ENCODE measurements at places on chromosomes 4 and X.

GRCh38 chr4:110636171-110636679, 13.3 kb upstream of the PITX2 start:
- DNase-seq = no peak

DNA sequence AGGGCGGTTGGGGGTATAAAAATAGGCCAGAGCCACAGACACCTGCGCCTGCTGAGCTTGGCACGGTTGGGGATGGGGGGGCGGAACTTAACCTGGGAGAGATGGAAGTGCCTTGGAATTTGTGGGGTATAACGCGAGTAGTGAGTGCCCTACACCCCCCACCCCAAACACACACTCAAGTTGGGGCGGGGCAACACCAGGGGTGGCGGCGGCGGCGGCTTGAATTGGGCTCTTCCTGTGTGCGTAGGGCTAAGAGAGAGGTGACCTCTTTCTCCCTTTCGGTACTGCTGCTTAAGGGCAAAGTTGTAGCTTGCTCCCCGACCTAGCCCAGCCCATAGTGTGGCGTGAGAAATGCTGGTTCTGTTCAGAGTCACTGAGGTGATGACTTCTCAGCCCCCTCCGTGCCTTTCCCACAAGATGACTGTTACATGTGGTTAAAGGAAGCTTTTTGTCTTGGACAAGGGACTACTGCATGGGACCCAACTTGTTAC, 839 bp downstream of the STK26 start:
- DNase-seq = peak; percentile 66

- DNase-seq = no peak
Measured at GRCh38 chr4:109298279-109299010, 4.0 kb downstream of the COL25A1 start.

DNA sequence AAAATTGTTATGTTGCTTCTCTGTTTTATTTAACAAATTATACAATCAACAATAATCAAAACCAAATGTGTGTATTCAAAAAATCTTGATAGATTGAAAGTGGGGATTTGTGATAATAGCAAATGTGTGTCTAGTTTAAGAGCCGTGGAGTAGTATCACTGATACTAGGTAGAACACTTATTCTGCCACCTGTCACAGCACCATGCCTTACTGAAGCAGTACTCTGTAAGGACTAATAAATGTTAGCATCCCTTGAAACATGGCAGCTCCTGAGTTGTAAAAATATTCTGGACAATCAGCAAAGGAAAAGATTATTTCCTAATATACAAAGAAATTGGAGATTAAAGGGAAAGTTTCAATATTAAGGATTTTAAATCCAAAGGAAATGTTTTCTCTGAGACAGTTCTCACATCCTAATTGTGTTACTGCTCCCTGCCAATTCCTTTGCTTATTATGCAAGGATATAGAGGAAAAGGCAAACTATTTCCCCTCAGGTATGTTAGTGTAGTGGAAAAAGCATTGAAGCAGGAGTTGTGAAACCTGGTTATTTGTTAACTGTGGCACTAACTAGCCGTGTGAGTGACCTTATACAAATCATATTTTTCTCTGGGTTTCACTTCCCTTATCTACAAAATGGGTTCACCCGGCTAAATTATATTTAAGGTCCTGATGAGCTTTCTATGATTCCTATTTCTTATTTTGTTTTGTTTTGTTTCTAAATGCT, 303.1 kb downstream of the ARHGAP24 start:
- DNase-seq = no peak

- peak; percentile 46 for DNase-seq
Measured at GRCh38 chr4:2411786-2412510, 6.5 kb downstream of the ZFYVE28 start.

- no peak for DNase-seq
Measured at GRCh38 chr4:146186596-146186995, 11.1 kb downstream of the LSM6 start.

DNA sequence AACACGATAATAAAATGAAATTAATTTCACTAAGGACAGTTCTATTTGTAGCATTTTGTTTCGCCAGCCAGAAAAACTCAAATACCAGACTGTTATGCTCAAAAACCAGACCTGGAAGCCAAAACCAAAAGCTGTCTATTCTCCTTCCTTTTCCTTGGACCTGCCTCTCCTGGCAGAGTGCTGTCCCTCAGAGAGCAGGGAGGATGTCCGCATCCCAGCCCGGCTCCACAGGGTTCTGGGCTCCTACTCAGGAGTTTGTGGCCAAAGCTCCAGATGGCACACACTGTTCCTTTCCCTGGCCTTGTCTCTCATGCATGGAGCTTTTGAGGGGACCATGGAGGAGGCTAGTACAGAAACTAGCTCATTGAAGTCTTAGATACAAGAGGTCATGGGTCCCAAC, 41.9 kb upstream of the C1QTNF7 start:
- no peak for DNase-seq

DNA sequence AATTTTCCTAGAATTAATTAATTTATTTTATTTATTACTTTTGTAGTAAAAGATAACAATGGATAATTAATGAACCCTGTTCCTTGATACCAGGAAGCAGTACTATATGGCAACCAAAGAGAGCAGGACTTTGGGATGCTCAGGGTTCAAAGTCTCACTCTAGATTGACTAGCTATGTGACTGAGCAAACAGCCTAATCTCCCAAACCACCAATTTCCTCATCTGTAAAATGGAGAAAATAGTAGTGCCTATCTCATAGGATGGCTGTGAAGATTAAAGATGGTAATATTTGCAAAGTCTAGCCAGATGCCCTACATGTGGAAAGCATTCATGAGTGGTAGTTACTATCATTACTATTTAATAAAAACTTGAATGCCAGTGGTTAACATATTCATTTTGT, 97.6 kb downstream of the PRDM5 start:
- no peak for DNase-seq

DNA sequence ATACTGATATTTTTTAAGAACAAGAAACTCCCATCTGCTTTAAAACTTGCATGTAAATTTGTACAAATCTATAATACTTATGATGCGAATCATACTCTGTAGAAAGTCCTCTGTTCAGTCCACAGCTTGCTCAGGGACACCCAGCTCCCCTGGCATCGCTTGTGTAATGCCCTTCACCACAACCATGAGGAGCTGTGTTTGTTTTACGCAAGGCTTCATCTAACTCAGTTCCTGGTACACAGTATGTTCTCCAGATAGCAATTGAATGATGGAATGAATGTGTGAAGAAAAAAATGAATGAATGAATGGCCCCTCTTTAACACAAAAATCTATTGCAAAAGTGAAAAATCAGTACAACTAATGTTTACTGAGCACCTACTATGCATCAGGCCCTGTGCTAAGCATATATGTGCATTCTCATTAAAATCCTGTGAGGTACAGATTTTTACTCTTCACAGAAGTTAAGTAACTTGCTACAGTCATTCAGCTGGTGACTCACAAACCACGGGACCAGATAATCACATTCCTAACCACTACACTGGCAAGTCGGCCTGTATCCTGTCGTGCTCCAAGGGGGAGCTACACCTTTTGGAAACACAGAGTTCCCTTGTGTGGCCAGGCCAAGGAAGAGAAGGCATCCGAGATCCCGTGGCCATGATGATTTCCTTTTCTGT, 58.7 kb upstream of the KDR start:
- no peak for DNase-seq

DNA sequence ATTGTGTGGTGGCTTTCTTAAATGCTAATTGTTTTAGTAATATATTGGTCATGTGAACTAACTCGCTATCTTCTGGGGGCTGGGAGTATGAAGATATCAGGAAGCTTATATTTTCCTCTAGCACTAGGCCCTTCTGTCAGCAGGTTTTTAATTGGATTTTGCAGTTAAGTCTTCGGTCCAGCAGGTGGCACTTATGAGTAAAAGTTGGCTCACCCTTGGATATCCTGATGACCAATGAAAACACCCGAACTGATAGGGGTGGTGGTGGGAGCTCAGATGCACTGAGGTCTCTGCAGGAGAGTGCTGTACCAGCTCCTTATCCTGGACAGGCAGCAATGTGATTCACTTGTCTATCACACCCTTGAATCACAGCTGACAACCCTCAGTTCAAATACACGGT, 1365.8 kb upstream of the DIAPH2 start:
- DNase-seq = no peak

- DNase-seq = no peak
Measured at GRCh38 chr4:173960398-173960797, 323.1 kb downstream of the FBXO8 start.

- no peak for DNase-seq
Measured at GRCh38 chr4:57443308-57443707, 333.1 kb upstream of the IGFBP7 start.

DNA sequence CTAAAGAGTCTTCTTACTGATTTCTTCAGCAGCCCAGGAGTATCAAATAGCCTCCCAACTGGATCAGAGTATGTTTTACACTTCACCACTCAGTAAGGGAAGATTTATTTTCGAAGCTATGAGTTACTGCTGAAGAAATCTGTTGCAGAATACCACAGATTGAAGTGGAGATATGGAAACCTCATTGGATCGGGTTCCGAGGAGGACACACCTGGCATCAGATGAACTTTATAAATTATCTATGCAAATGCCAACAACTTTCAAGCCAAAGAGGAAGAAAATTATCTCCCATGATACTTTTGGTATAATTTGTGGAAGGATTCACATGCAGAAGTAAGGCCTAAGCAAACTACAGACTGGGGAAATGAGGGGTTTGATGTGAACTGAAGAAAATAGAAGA, 515.9 kb upstream of the NDST4 start:
- DNase-seq = no peak

GRCh38 chr4:174714393-174715211, 114.4 kb downstream of the GLRA3 start:
- DNase-seq = peak; percentile 4

GRCh38 chr4:98778206-98778605, 119.8 kb upstream of the TSPAN5 start:
- DNase-seq = no peak

DNA sequence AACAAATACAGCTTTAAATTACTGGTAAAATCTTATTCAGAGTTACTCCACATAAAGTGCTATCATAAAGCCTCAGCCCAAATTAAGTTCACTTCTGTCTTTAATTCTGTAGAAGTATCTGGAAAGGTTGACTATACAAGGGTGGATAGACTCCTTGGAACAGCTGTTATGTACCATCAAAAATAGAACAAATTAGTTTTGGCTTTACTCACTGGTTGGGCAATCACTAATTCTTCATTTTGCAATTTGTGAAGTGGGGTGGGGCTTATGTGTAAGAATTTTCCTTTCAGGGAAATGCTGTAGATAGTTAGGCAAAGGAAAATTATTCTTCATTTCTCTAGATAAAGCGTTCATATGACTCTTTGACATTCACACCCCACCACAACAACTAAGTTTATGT, 7.8 kb downstream of the DIAPH2 start:
- DNase-seq = no peak

- no peak for DNase-seq
Measured at GRCh38 chr4:96675416-96675815, 835.5 kb downstream of the PDHA2 start.
